Islet precursor cell (in vitro differentiated cells): ENCODE measurements at places on chromosomes 16 and 17.

- DNase-seq: no peak
Measured at GRCh38 chr17:50635982-50636803, 1.5 kb downstream of the ABCC3 start.

GRCh38 chr17:10621397-10621796 lies 35.7 kb downstream of the MYH3 start:
- DNase-seq: no peak

DNA sequence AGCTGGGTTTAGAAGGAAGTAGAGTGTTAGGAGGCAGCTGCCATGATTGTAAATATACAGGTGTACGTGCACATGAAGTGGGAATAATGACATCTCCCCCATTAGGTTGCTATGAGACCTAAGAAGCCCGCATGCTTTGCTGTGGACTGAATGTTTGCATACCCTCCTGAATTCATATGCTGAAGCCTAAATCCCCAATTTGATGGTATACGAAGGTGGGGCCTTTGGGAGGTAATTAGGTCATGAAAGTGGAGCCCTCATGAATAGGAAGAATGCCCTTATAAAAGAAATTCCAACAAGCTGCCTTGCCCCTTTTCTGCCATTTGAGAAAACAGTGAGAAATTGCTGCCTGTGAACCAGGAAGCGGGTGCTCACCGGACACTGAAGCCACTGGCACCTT lies 44.0 kb downstream of the CCDC182 start:
- DNase-seq: no peak

GRCh38 chr16:12617401-12617819 lies 186.3 kb downstream of the CPPED1 start:
- DNase-seq: no peak

DNA sequence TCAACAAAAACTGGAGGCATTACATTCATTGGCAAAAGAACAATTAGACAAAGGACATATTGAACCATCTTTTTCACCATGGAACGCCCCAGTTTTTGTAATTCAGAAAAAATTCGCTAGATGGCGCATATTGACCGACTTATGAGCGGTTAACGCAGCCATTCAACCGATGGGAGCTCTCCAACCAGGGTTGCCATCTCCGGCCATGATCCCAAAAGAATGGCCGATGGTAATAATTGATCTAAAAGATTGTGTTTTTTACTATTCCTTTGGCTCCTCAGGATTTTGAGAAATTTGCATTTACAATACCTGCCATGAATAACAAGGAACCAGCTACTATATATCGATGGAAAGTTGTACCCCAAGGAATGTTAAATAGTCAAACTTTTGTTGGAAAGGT lies 21.4 kb downstream of the ALOX15B start:
- DNase-seq: peak; percentile 76

GRCh38 chr16:9013508-9013864 lies 49.8 kb upstream of the USP7 start:
- DNase-seq: no peak

GRCh38 chr17:57607553-57608120 lies 137.5 kb downstream of the CCDC182 start:
- DNase-seq: no peak

DNA sequence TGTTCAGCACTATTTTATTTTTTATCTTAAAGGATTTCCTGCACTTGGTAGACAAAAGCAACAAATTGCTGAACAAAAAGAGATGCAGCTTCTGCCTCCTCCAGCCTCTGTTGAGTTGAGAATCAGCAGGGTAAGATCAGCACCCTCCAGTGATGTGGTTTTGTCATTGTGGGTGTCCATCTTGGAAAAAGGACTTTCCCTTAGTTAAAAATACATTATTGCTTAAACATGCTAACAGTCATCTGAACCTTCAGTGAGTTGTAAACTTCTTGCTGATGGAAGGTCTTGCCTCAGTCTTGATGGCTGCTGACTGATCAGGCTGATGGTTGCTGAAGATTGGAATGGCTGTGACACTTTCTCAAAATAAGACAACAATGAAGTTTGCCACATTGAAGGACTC lies 101.2 kb downstream of the PHKB start:
- DNase-seq: no peak

GRCh38 chr17:30421592-30421991 lies 42.9 kb downstream of the CPD start:
- no peak for DNase-seq

GRCh38 chr17:65852911-65853310 lies 291.5 kb upstream of the AXIN2 start:
- DNase-seq: no peak

DNA sequence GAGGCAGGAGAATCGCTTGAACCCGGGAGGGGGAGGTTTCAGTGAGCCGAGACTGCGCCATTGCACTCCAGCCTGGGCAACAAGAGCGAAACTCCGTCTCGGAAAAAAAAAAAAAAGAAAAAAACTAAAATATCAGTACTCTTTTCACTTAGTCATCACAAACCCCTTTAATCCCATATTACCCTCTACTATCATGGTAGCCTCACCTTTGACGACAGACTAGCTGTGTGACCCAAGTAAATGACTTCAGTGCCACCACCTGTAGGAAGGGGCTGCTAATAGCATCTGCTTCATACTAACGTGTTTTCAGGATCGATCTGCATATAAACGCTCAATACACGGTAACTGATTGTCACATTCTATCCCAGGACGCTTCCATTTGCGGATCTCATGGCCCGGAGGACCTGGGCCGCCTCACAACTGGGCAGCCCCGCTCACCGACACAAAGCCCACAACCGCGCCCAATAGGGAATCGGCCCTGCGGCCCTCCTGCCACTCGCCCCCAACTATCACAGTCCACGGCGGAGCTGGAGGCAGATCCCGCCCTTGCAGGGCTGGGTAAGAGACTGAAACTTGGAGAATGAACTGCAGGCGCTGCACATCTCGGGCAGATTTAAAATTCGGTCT lies 1.1 kb upstream of the ZNF263 start:
- DNase-seq: peak; percentile 90

DNA sequence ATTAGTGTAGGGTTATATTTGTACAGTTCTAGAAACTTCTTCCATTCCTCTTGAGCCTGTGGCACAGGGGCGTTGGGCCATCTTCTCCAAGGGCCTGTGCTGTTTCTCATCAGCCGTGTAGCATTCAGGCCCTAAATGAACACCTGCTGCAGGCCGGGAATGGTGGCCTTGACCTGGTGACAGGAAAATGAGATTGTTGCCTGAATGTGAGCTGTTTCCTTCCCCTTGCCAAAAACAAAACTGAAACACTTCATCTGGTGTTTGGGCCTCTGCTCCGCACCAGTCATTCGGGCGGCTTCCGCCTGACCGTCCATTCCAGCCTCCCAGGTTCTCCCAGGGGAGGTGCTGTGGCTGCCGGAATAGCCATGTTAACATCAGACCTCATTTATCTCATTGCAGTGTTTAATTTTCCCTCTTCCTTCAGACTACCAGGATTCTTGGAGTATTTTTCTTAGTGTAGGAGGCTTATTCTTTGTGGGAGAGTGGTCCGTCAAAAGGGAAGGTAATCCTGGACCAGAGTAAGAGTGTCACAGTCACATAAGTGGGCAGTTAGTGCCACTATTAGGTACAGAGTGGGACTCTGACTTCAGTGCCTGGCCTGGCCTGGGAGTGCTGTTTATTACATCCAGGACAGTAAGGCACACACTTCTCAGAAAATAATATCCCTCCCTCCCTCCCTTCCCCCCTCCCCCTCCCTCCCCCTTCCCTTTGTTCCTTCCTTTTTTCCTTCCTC lies 61.9 kb downstream of the WWP2 start:
- no peak for DNase-seq

DNA sequence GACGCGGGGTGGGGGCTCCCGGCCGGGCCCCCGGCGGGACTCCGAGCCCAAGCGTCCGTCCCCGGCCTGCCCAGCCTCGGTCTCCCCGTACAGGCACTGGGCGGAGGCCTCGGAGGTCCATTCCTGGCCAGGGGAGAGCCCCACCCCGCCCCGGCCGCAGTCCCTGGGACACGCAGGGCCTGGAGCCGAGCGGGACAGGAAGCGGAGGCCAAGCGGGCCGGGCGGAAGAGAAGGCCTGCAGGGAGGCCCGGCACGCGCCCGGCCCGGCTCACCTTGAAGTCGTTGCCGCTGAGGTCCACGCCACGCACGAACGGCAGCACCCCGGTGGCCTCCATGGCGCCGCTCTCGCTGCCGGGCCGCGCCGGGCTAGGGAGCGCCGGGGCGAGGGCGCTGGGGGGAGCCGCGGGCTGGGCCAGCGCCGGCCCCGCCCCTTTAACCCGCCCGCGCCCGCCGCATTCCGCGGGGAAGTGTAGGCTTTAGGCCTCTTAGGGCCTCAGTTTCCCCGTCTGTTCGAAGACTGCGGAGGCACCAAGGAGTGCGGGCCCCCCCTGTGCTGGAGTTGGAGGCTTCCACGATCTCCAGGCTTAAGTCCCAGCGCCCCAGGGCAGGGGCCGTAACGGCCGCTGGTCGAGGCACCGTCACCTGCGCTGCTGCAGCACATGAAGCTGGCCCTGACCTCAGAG lies at the start of gene FLII:
Gene FLII (minus strand): TSS at position 383 of the 683 bp plus-strand sequence. CDS start 48 bp downstream, at position 335.
- DNase-seq: peak; percentile 84

GRCh38 chr17:67718325-67718941 lies 697 bp downstream of the NOL11 start:
- DNase-seq: peak; percentile 75

GRCh38 chr16:87978127-87978526 lies 26.9 kb downstream of the BANP start:
- no peak for DNase-seq

- DNase-seq: no peak
Measured at GRCh38 chr17:61484174-61484573, 32.0 kb downstream of the TBX4 start.
